ENCODE measurements at places on chromosomes 1 and 21. TPM values are rescaled to one million over a fixed set of nuclear protein-coding genes. Genes with fewer than 3 reads are reported as not detected.

Gene MFN2
- total RNA-seq = 80.1 TPM

Gene TYW3
- total RNA-seq = 6.8 TPM

Gene TIPRL
- 33.5 TPM for total RNA-seq

Gene VHLL
- 0.77 TPM for total RNA-seq

Gene TNFRSF14
- 0.61 TPM for total RNA-seq

Gene DMRTA2
- total RNA-seq = 0.18 TPM

Gene IGSF3
- 27.2 TPM for total RNA-seq

Gene MARK1
- total RNA-seq = 14.6 TPM

Gene KMO
- total RNA-seq = not detected

Gene ABCG1
- 3.3 TPM for total RNA-seq

Gene COL6A1
- total RNA-seq = 120 TPM

Gene IVL
- not detected for total RNA-seq

DNA sequence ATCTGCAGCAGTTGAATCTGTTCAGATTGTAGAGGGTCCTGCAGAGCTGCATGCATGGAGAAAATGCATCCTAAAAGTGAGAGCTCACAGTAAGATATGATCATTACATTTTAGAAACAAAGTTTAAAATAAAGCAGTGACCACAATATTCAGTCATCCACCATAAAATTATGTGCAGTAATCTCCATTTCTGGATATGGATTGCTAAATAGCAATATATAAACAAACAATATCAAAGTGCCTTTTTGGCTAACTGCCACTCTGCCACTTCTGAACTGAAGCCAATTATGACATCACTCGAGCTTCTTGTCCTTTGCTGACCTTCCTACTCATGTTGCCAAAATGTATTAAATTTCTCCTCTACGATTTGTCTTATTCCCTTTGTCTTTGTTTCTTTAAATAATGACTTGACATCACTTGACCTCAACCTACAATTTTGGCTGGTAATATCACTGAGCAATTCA, 262.0 kb upstream of the CXADR start:
- no peak overlapping the region for H3K4me3 ChIP-seq

DNA sequence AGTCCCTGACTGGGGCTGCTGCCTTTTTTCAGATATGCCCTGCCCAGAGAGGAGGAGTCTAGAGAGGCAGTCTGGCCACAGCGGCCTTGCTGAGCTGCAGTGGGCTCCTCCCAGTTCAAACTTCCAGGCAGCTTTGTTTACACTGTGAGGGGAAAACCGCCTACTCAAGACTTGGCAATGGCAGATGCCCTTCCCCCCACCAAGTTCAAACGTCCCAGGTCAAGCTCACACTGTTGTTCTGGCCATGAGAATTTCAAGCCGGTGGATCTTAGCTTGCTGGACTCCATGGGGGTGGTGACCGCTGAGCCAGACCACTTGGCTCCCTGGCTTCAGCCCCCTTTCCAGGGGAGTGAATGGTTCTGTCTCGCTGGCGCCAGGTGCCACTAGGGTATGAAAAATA, 18.3 kb upstream of the C1orf53 start:
- no peak for DNase-seq
- no peak overlapping the region for H3K4me3 ChIP-seq
- peaks cover 8% of the 10 kb centered on the region for H3K27me3 ChIP-seq

GRCh38 chr1:106637566-106637965, 418.9 kb upstream of the PRMT6 start:
- no peak for DNase-seq
- H3K4me1 ChIP-seq = no peaks in the 10 kb centered on the region
- no peaks in the 10 kb centered on the region for H3K27me3 ChIP-seq
- H3K27ac ChIP-seq = no peak overlapping the region
- H3K36me3 ChIP-seq = no peaks in the 10 kb centered on the region

GRCh38 chr1:202754293-202754692, 44.0 kb upstream of the SYT2 start:
- DNase-seq = no peak
- no peaks in the 10 kb centered on the region for H3K27me3 ChIP-seq
- H3K4me1 ChIP-seq = no peaks in the 10 kb centered on the region
- peaks cover 12% of the 10 kb centered on the region for H3K36me3 ChIP-seq

GRCh38 chr1:230696722-230697437, 17.0 kb downstream of the AGT start:
- no peaks in the 10 kb centered on the region for H3K4me1 ChIP-seq
- H3K27ac ChIP-seq = no peak overlapping the region
- no peak for DNase-seq
- H3K4me3 ChIP-seq = no peak overlapping the region
- H3K36me3 ChIP-seq = peaks cover 7% of the 10 kb centered on the region
- H3K27me3 ChIP-seq = no peaks in the 10 kb centered on the region

DNA sequence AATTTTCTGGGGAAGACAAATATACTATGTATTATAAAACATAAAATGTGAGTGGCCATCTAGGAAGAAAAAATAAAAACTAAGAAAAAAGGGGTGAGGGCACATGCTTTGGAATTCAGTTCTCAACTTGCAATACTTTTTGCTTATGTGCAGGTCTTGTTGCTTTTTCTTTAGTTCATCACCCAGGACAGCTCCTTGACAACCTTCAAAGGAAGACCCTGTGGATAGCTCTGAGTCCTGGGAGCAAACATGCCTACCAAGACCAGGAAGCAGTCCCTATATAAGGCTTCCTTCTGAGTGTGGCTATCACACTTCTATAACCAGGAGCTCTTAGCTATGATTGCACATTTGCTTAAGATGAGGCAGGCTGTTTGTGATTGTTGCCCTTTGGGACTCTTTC, 78.0 kb downstream of the WDR64 start:
- no peak overlapping the region for H3K4me3 ChIP-seq
- H3K27ac ChIP-seq = no peak overlapping the region

GRCh38 chr1:24713176-24713575, 32.1 kb upstream of the CLIC4 start:
- no peak overlapping the region for H3K4me3 ChIP-seq
- no peak overlapping the region for H3K27ac ChIP-seq
- H3K27me3 ChIP-seq = no peaks in the 10 kb centered on the region
- H3K4me1 ChIP-seq = peaks cover 11% of the 10 kb centered on the region
- no peak for DNase-seq

DNA sequence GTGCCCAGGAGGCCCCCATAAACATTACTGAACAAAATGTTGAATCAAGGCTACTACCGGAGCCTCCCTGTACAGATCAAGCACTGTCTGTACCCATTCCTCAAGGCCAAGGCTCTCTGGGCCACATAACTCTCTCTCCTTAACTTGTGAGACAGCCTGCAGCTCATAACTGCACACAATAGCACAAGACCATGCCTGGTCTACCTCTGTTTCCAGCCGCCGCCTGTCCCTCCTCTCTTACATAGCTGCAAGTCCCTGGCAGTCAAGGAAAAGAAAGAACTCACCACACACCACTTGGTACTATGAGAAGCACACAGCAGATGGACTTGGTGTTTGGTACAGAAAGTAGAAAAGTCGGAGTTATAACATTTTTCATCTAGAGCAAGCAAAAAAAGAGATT, 91.1 kb downstream of the SSBP3 start:
- H3K4me1 ChIP-seq = peaks cover 69% of the 10 kb centered on the region
- no peak overlapping the region for H3K4me3 ChIP-seq
- no peaks in the 10 kb centered on the region for H3K27me3 ChIP-seq
- DNase-seq = no peak
- peaks cover 4% of the 10 kb centered on the region for H3K36me3 ChIP-seq

DNA sequence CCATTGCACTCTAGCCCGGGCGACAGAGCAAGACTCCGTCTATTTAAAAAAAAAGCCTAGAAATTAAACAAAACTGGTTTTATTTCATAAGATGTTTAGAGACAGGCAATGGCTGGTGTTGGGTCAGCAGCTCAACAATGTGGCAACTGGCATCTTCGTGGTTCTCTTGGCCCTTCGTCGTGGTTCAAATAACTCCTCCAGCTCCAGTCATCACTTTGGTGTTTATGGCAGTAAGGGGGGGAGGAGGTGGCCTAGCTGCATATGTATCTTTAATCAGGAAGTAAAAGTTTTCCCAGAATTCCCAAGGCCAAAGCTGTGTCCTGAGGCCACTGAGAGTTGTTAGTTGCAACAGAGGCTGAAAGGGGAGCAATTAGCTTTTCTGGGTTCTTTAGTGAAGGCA, 13.0 kb upstream of the LTN1 start:
- no peaks in the 10 kb centered on the region for H3K36me3 ChIP-seq
- no peaks in the 10 kb centered on the region for H3K27me3 ChIP-seq
- peaks cover 7% of the 10 kb centered on the region for H3K4me1 ChIP-seq
- H3K4me3 ChIP-seq = no peak overlapping the region
- no peak for DNase-seq

GRCh38 chr1:37032660-37033354, 1.5 kb downstream of the GRIK3 start:
- no peaks in the 10 kb centered on the region for H3K36me3 ChIP-seq
- peaks cover 92% of the 10 kb centered on the region for H3K27me3 ChIP-seq
- peak overlapping the region; percentile 12 for H3K4me3 ChIP-seq
- DNase-seq = no peak
- H3K4me1 ChIP-seq = peaks cover 43% of the 10 kb centered on the region

DNA sequence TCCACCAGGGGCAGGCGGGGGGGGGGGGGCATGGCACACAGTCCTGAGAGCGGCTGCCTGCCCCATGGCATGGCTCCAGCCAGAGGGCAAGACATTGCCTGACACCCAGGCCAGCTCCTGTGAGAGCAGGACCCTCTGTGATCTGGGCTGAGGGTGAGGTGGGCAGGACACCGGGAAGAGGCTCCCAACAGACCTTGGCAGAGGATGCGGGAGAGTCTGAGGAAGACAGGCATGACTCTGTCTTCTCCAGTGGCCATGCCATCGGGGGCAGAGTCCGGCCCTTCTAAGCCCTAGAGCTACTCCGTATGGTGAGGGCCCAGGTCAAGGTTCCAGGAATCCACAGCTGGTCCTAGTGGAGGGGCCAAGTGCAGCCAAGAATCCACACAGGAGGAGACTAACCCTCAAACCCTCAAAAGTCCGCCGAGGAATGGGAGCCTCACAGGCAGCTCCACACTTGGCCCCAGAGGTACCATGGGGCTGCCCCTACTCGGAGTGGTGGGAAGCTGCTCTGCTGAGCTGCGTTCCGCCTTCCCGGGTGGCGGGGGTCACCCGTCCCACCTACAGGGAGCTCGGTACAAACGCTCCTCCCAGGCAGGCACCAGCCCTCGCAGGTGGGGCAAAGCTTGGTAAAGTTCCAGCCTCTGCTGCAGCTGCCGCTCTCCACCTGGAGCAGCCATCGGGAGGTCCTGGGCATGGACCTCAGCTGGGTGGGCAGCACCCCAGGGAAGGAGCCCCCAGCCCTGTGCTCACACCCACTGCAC, 6.5 kb downstream of the ACTRT2 start:
- H3K4me3 ChIP-seq = no peak overlapping the region
- DNase-seq = no peak
- H3K4me1 ChIP-seq = no peaks in the 10 kb centered on the region
- no peak overlapping the region for H3K27ac ChIP-seq
- no peaks in the 10 kb centered on the region for H3K36me3 ChIP-seq
- peaks cover 3% of the 10 kb centered on the region for H3K27me3 ChIP-seq

GRCh38 chr1:46802081-46802480, 3.2 kb downstream of the CYP4B1 start:
- no peaks in the 10 kb centered on the region for H3K4me1 ChIP-seq
- H3K27ac ChIP-seq = no peak overlapping the region
- no peaks in the 10 kb centered on the region for H3K36me3 ChIP-seq
- peaks cover 37% of the 10 kb centered on the region for H3K27me3 ChIP-seq
- DNase-seq = no peak

DNA sequence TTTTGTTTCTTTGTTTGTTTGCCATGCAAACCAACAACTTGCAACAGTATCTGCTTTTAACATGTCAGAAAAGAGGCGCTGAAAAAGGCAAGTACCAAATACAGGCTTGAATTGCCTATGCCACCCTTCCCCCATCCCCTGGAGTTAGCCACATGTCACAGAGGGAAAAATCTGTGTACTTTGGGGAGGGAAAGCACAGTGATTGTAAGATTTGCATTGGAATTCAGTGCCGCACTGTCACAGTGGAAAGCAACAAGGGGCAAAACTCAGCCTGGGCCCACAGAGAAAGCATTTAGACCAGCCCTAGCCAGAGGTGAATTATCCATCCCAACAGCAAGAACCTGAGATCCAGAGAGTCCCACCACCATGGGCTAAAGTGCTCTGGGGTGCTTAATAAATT, 52.4 kb upstream of the ACADM start:
- H3K4me1 ChIP-seq = peaks cover 28% of the 10 kb centered on the region
- H3K27me3 ChIP-seq = no peaks in the 10 kb centered on the region
- H3K27ac ChIP-seq = peak overlapping the region; percentile 68
- peaks cover 17% of the 10 kb centered on the region for H3K36me3 ChIP-seq
- no peak overlapping the region for H3K4me3 ChIP-seq

GRCh38 chr21:42513985-42514882, 582 bp downstream of the SLC37A1 start:
- H3K4me3 ChIP-seq = peak overlapping the region; percentile 83
- no peaks in the 10 kb centered on the region for H3K36me3 ChIP-seq
- DNase-seq = peak; percentile 39
- peaks cover 48% of the 10 kb centered on the region for H3K4me1 ChIP-seq
- peaks cover 24% of the 10 kb centered on the region for H3K27me3 ChIP-seq

DNA sequence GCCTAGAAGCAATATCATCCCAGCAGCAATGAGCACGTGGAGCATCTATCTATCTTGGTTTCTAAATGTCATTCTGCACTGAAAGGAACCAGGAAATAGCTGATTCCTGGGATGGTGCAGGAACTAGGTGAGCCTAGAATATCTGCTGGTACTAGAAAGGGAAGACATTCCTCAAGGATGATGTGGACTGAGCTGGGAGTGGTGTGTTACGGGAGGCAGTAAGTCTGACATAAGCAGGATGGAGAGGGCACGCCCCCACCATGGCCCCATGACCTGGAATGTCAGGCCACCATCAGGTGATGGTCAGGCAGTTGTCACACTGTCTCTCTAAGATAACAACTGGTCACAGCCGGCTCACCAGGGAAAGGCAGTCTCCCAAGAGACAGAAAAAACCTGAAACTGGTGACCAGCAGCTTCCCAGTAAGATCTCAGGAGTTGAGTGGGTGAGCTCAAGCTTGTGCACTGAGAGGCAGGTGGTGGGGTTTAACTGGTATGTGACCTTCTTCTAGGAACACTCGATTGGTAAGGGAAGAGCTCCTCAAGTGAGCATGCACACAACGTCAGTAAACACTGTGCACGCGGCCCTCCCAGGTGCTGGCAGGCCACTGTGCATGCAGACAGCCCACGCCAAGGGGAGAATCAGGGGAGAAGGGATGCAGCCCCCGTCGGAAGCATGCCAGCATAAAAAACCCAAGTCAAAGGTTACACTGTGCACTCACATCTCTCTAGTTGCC, 148.7 kb downstream of the ADSS2 start:
- peak overlapping the region; percentile 58 for H3K27ac ChIP-seq
- H3K27me3 ChIP-seq = no peaks in the 10 kb centered on the region
- no peak for DNase-seq
- no peak overlapping the region for H3K4me3 ChIP-seq
